T-helper 9 cell (primary cell): ENCODE measurements at places on chromosomes 1 and 21.

DNA sequence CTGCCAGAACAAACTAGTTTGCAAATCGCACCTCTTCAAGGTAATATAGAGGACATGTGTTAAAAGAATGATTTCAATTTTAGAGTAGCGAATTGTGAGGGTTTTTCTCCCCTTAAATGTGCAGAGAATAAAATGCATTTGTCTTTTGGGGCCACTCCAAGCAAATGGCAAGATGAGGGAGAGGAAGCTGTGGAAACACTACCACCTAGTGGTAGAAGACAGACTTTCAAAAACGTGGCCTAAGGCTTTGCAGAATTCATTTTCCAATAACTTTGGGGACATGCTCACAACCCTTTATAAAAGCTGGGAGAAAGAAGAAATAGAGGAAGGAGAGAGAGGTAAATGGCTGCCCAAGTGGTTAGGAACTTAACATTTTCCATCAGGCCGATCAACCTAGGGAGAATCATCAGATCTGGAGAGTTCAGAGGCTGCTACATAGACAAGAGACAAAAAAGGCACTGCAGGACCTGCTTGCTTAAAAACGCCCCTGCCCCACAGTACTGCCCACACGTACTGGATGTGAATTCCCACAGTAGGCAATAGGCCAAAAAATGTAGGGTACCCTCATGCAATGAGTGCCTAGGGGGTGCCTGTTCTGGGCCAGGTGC is 15.7 kb upstream of the RCAN1 start:
- DNase-seq: no peak

GRCh38 chr1:18632218-18632588 is 1.6 kb downstream of the PAX7 start:
- no peak for DNase-seq

DNA sequence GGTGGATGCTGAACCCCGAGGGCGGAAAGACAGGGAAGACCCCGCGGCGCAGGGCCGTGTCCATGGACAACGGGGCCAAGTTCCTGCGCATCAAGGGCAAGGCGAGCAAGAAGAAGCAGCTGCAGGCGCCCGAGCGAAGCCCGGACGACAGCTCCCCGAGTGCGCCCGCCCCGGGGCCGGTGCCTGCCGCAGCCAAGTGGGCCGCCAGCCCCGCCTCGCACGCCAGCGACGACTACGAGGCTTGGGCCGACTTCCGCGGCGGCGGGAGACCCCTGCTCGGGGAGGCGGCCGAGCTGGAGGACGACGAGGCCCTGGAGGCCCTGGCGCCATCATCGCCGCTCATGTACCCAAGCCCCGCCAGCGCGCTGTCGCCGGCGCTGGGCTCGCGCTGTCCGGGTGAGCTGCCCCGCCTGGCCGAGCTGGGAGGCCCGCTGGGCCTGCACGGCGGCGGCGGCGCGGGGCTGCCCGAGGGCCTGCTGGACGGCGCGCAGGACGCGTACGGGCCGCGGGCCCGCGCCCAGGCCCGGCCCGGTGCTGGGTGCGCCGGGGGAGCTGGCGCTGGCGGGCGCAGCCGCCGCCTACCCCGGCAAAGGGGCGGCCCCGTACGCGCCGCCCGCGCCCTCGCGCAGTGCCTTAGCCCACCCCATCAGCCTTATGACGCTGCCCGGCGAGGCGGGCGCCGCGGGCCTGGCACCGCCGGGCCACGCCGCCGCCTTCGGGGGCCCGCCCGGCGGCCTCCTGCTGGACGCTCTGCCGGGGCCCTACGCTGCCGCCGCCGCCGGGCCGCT is 20.7 kb downstream of the FOXO6 start:
- no peak for DNase-seq

- no peak for DNase-seq
Measured at GRCh38 chr1:30342535-30343141, 380.7 kb downstream of the MATN1 start.

DNA sequence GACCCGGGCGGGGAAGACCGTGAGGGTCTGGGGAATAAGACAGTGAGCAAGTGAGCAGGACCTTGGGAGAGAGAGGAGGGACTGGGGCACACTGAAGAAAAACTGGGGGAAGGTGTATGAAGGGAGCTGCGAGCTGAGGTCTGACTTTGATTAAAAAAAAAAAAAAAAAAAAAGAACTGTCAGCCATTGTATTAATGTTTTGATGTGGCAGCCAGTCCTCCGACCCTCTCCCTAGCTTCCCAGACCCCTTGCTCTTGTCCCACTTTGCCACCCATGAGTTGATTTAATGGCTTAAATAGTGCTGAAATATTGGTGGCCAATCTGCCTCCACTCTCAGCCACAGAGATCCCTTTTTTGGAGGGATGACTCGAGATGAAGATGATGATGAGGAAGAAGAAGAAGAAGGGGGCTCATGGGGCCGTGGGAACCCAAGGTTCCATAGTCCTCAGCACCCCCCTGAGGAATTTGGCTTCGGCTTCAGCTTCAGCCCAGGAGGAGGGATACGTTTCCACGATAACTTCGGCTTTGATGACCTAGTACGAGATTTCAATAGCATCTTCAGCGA is 652 bp downstream of the HAX1 start:
- DNase-seq: no peak

- DNase-seq: no peak
Measured at GRCh38 chr1:63321785-63322113, 618 bp upstream of the FOXD3 start.

- DNase-seq: peak; percentile 15
Measured at GRCh38 chr21:34974162-34974981, 74.7 kb downstream of the RUNX1 start.

DNA sequence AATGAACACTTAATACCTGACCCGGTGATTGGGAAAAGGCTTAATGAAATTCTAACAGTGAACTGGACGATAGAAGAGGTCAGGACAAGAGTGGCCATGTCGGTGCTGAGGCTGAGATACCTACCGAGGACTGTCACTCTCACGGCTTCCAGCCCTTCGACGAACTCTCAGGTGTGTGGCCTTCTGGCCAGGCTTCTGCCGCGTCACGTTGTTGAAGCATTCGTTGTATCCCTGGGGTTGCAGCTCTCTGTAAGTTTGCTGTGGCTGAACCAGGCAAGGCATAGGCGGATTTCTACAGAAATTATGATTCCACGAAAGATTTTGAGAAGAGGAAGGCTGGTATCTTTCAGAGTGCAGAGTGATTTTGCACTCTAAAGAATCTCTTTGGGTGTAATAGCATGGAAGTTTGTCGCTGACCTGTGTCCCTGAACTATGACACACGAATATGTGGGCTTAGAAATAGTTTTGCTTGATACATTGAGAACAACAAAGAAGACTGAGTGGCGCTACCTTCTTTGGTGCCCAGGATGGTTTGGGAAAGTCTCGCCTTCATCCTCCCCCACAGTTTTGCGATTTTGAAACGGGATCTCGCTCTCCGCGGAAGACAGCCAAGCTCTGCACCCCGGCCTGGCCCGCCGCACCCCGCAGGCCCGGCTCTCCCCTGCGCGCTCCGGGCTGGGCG is 403 bp upstream of the EPHX4 start:
- no peak for DNase-seq
